ENCODE measurements at places on chromosomes 1 and 21.

DNA sequence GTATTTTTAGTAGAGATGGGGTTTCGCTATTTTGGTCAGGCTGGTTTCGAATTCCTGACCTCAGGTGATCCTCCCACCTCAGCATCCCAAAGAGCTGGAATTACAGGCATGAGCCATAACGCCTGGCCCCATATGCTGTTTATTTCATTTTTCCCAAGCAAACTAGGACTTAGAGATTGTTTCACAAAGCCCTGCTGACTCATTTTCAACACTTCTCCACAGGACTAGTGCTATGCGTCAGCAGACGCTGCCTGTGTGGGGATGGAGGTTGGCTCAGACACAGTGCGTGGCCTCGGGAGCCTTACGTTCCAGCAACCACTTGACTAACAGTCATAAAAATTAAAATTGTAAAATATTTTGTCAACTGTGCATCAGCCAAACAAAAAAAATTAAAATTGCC, 22.7 kb downstream of the PKNOX1 start:
- peak; percentile 41 for DNase-seq

GRCh38 chr1:108865316-108865910, 8.5 kb upstream of the AKNAD1 start:
- no peak for DNase-seq

- DNase-seq, result no peak
Measured at GRCh38 chr1:47724432-47724999, 272.7 kb downstream of the TRABD2B start.

DNA sequence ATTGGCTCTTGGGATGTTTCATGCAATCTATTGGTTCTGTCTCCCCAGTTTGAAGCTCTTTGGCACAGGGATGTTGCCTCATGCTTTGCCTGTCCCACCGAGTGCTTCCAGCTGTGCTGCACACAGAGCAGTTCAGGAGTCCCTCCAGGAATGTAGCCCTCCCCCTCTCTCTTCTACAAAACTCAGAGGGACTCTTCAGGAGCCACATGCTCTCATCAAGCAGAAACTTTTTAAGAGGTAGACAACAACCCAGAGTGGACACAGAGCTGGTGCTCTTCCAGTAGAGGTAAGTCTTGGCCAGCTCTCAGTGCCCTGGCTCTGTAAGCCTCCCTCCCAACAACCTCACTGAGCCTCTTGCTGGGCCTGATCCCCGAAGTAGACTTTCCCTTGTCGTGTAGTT, 11.6 kb upstream of the ZNF697 start:
- DNase-seq, result no peak

- DNase-seq, result no peak
Measured at GRCh38 chr1:53131590-53131938, 10.9 kb downstream of the SLC1A7 start.

- no peak for DNase-seq
Measured at GRCh38 chr1:20358761-20359263, 68.1 kb downstream of the VWA5B1 start.

- DNase-seq, result no peak
Measured at GRCh38 chr21:16455978-16456377, 726.2 kb downstream of the USP25 start.

- no peak for DNase-seq
Measured at GRCh38 chr1:27267153-27267552, 32.7 kb downstream of the WDTC1 start.

GRCh38 chr1:189103956-189104355, 1373.7 kb downstream of the BRINP3 start:
- DNase-seq, result no peak

DNA sequence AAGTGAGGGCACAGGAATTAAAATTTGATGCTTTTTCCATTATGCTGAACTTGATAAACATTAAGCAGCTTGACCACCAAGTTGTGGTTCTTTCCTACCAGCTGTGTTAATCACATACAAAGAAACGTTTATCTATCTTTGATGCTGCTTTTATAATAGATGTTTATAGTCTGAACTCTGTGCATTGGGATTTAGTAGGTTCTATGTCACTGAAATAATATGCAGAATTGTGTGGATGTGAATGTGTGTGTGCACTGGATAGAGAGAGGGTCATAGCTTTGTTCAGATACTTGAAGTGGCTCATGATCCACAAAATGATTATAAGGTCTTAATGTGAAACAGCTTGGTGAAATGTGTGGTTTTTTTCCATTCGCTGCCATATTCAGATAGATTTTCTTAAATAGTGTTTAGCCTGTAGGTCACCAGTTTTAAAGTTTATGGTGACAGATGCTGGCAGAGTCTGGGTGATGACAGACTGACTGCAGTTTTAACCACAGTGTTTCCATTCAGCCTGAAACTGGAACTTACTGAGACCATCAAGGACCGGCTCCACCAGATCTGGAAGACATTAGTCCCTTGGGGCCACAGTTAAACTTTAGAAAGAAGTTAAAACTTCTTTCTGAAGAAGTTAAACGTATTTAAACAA, 10.2 kb downstream of the DDI2 start:
- DNase-seq, result peak; percentile 30

GRCh38 chr1:2282556-2283270, 54.6 kb downstream of the SKI start:
- DNase-seq, result no peak

GRCh38 chr1:32273391-32274208, 18.3 kb upstream of the HDAC1 start:
- DNase-seq, result peak; percentile 86

GRCh38 chr1:55844322-55844721, 629.2 kb upstream of the USP24 start:
- DNase-seq, result no peak

DNA sequence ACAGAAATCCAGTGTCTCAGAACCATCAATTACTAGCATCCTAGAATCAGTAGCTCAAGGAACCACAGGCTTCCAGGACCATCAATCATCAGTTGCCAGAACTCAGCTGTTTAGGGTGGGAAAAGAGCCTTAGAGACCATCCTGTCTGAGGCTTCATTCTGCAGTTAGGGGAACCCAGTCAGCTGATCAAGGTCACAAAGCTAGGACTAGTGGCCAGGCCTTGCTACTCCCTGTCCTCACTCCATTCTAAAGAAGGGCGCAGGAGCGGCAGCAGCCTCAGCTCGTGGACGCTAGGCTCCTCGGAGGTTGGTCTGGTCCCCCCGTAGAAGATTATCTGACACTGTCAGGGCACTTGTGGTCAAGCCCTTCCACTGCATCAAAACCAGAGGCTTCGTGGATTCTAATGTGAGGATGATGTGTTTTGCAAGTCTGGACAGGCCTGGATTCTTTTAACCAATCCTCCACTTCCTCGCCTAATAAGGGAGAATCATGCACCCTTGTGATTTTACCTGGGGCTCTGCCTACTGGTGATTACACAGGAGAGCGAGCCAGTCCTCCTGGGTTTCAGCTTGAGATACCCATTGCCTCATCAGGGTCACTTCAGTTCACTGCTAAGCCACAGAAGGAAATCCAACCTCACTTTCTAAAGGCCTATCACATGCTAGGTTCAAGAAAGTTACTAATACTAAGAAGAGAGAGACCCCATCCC, 41.7 kb upstream of the IFFO2 start:
- DNase-seq, result no peak

- no peak for DNase-seq
Measured at GRCh38 chr1:212667223-212668139, 32.2 kb downstream of the BATF3 start.

- DNase-seq, result no peak
Measured at GRCh38 chr1:234276151-234276788, 97.0 kb upstream of the COA6 start.

GRCh38 chr1:51215169-51215568, 20.9 kb upstream of the RNF11 start:
- DNase-seq, result peak; percentile 19

- no peak for DNase-seq
Measured at GRCh38 chr1:195899762-195900352, 708.4 kb downstream of the KCNT2 start.

DNA sequence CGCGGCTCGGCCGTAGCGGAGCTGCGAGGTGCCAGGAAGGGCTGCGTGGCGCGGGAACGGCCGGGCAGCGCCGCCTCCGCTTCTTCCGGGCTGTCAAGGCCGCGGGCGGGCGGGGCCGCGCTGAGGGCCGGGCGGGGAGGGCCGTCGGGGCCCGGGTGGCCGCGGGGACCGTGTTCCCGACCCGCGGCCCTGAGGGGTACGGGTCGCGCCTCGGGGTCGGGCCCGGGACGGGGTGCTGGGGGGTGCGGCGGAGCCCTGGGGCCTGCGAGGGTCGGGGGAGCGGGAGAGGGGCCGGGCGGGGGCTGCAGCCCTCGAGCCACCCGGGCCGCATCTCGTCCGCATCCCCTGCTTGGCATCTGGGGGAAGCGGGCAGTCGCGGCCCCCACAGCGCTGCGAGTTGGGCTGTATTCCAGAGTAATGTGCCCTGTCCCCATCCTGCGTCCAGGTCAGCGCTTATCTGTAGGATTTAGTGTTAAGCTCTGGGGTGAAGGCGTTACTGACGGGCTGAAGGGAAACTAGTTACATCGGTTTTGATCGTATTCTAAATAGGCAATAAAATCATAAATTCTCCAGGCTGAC, 379 bp downstream of the RER1 start:
- DNase-seq, result no peak

GRCh38 chr1:205588636-205589035, 43.2 kb downstream of the ELK4 start:
- no peak for DNase-seq

DNA sequence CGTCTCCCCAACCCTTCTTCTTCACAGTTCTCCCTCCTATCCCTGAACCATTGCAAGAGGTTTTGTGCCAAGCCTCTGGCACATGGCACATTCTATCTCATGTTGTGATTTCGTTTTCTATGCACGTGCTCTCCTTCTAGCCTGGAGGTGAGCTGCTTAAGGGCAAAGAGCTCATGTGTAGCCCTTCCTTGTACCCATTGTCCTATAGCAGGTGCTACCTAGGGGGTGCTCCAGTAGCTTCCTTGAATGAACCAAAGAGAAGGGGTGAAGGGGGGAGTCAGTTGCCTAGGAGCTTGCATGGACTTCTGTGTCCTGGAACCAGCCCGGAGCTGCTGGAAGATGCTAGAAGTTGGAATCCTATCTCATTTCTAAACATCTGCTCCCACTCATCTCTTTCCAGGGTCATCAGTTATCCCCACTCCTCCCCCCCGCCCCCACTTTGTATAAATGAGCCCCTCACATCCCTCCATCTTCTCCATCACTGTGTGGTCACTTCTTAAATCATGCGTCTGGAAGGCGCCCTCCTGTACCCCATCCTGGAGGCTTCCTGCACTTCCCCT, 535 bp upstream of the DISC1 start:
- DNase-seq, result no peak

DNA sequence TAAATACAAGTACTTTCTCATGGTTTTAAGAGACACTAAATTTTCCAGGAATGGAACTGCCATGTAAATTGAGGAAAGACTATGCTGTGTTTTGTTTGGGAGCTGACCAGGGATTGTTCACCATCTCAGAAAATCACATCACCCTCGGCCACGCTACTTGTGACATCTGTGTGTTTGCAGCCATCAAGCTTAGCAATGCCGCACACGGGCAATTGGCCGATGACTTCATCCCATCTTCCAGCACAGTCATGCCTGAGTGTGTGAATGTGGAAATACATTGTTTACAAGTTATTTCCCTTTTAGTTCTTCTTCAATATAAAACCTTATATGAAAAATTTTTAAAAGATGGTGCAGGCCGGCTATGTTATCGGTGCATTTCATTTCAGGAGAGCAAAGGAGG, 121.6 kb downstream of the GLIS1 start:
- DNase-seq, result no peak

GRCh38 chr1:163928069-163928468, 606.3 kb downstream of the NUF2 start:
- DNase-seq, result no peak

- DNase-seq, result no peak
Measured at GRCh38 chr1:198909973-198910372, 271.1 kb downstream of the PTPRC start.

Data from T-helper 2 cell (primary cell).